Mesendoderm (in vitro differentiated cells): ENCODE measurements at places on chromosomes 3 and 15.
A peak's percentile ranks its signal among the peaks of the same experiment; 100 is the strongest.

DNA sequence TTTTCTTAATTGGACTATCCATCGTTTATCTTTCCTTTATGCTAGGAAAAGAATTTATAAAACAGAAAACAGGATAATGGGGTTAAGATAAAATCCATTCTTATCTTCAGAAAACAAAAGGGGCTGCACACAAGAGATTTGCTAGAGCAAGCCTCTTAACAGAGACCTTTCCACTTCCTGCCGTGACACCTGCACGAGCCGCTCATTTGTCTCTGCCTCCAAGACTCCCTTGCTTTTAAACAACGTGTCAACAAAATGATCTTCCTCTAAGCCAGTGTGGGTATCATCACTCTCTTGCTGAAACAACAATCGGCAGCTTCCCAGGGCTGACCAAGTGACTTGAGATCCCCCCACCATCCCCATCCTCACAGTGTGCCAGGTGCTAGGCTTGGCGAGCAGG, 33.1 kb downstream of the GABRB3 start:
- no peak for DNase-seq

- no peak for DNase-seq
These were observed 13.5 kb downstream of the PPM1M start for GRCh38 chr3:52259035-52259434.

DNA sequence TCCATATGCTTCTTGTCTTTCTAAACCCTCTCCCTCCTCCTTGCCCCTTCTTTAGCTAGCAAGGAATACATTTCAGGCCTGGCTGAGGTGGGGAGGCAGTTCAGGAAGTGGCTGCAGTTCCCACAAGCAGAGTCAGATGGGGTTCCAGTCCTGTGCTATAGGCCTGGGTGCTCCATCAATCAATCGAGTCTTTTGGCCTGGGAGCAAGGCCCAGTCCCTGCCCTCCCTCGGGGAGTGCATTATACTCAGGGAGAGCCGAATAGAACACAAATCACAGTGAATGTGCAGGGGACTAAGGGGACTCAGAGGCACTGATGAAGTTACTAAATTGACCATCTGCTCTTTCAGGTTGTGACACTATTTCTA, 58.0 kb upstream of the HERC1 start:
- DNase-seq: no peak

- no peak for DNase-seq
These were observed 68.2 kb upstream of the VGLL4 start for GRCh38 chr3:11711876-11712275.

- DNase-seq: no peak
These were observed 229.2 kb upstream of the KCNH8 start for GRCh38 chr3:18919158-18919557.

DNA sequence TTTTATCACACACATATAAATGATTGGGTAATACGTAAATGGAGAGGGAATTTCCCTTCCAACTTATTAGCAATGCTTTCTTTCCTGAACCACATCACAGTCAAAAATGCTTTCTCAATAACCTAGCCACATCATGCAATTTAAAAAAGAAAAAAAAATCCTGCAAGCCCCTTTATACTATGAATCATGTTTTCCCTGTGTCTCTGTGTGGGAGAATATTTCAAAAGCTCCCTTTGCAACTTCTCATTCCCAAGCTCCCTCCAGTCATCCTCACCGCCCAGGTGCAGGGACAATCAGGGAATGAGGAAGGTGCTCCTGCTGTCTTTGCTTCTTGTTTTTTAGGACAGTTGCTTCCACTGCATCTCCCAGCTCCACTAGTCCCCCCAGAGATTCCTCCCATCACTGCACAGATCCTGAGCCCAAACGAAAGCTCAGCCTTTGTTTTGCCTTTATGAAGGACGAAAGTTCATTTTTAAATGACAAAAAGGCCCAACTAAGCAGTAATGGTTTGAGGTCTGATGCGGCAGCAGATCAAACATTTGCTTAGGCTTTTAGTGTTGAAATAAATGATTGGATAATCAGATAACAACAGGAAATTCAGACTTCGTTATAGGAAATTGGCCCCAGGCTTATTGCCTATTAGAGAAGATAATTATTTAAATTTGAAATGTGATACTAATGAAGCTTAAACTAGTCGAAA, 47.8 kb upstream of the ADGRG7 start:
- peak; percentile 10 for DNase-seq

- DNase-seq: no peak
These were observed 246.9 kb upstream of the AGTR1 start for GRCh38 chr3:148450819-148451218.

- DNase-seq: no peak
These were observed 60.4 kb upstream of the RNF7 start for GRCh38 chr3:141677701-141678100.
